ENCODE measurements at places on chromosomes 7 and 10. TPM values are rescaled to one million over a fixed set of nuclear protein-coding genes. Genes with fewer than 3 reads are reported as not detected.
A peak's percentile ranks its signal among the peaks of the same experiment; 100 is the strongest.

FKBP6 gene
- total RNA-seq = not detected

CPN1 gene
- total RNA-seq = not detected

SHH gene
- not detected for total RNA-seq

DNA sequence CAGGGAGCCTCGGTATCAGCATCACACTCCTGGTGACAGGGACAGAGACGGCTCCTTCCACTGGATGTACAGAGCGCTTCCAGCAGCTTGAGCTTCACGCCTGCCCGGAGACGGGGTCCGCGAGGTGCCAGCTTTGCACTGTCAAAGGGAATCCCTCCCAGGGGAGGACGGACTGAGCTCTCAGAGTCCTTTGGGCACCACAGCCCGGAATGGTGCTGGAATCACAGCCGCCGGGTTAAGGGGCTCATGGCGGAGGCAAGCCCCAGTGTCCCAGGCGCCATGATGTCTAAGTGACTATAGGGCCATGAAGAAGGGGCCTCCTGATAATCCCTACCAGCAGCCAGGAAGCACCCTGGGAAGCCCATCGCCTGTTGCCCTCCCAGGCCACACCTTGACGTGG is 41.4 kb downstream of the PTPRN2 start:
- no peak overlapping the region for H3K27ac ChIP-seq
- H3K4me1 ChIP-seq = peaks cover 8% of the 10 kb centered on the region
- no peak for DNase-seq
- peaks cover 2% of the 10 kb centered on the region for H3K36me3 ChIP-seq
- no peak overlapping the region for H3K4me3 ChIP-seq

DNA sequence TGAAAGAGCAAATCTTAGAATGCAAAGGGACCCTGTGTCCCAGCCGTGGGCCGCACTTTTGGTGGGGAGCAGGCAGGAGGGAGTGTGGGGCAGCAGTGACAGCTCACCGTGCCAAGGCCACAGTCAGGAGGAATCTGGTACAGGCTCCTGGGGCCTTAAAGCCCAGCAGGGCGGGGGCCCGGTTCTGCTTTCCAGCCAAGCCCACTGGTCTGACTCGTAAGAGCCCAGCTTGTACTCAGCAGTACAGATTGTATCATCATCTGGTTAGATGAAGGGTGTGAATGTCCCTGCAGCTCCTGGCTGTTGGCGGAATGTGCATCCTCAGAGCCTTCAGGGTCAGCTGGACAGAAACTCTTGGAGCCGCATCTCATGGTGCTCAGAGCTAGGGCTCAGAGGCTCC is 30.5 kb upstream of the TRIM8 start:
- peak overlapping the region; percentile 96 for H3K27ac ChIP-seq
- H3K4me3 ChIP-seq = no peak overlapping the region
- H3K36me3 ChIP-seq = no peaks in the 10 kb centered on the region
- no peak for DNase-seq
- peaks cover 28% of the 10 kb centered on the region for H3K4me1 ChIP-seq

DNA sequence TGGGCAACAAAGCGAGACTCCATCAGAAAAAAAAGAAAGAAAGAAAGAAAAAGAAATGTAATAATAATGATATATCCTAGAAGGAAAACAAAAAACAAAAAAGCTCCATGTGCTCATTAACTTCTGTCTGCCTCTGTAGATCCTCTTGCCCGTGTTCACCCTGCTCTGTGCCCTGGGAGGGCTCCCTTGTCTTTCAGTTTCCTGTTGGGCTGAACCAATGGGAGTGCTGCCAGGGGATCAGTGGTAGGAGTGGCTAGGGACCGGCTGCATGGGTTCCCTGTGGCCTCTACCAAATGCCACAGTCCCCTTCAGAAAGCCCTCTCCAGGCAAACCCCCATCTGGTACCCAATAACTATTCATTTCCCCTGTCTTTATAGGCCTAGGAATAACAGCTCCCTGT is 51.8 kb upstream of the PARD3 start:
- no peaks in the 10 kb centered on the region for H3K36me3 ChIP-seq
- no peaks in the 10 kb centered on the region for H3K4me1 ChIP-seq
- H3K27ac ChIP-seq = no peak overlapping the region
- H3K4me3 ChIP-seq = no peak overlapping the region

AASS gene
- total RNA-seq = 1.6 TPM

GRCh38 chr10:86313621-86314041 is 53.0 kb downstream of the GRID1 start:
- no peak for DNase-seq
- H3K27ac ChIP-seq = no peak overlapping the region
- H3K4me3 ChIP-seq = no peak overlapping the region
- peaks cover 3% of the 10 kb centered on the region for H3K36me3 ChIP-seq
- no peaks in the 10 kb centered on the region for H3K4me1 ChIP-seq

SPAM1 gene
- total RNA-seq = not detected

- no peak overlapping the region for H3K27ac ChIP-seq
- H3K36me3 ChIP-seq = no peaks in the 10 kb centered on the region
- H3K4me1 ChIP-seq = peaks cover 2% of the 10 kb centered on the region
Measured at GRCh38 chr10:31768467-31768866, 160.2 kb downstream of the ARHGAP12 start.

DNA sequence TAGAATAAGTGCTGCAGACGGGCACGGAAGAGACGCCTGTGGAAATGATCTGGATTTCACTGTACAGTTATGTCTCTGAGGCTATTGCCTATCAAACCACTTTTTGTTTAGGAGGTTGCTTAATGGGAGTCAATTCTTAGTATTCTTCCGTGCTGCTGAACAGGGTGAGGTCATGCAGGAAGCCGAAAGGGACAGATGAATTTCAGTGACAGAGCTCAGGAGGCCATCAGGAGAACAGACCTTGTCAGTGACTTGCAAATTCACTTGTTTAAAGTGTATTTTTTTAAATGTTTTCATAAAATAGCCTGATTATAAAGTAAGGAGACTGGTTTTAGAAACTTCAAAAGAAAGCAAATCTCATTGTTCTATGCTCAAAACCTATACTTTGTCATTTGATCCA is 58.9 kb downstream of the XRCC2 start:
- H3K4me1 ChIP-seq = no peaks in the 10 kb centered on the region
- no peak overlapping the region for H3K27ac ChIP-seq
- H3K36me3 ChIP-seq = no peaks in the 10 kb centered on the region
- H3K4me3 ChIP-seq = no peak overlapping the region
- DNase-seq = no peak

GRCh38 chr7:26964156-26964808 is 99.9 kb upstream of the SKAP2 start:
- H3K27ac ChIP-seq = no peak overlapping the region
- DNase-seq = no peak
- peaks cover 6% of the 10 kb centered on the region for H3K4me1 ChIP-seq
- no peak overlapping the region for H3K4me3 ChIP-seq
- no peaks in the 10 kb centered on the region for H3K36me3 ChIP-seq
- H3K27me3 ChIP-seq = peaks cover 6% of the 10 kb centered on the region

DNA sequence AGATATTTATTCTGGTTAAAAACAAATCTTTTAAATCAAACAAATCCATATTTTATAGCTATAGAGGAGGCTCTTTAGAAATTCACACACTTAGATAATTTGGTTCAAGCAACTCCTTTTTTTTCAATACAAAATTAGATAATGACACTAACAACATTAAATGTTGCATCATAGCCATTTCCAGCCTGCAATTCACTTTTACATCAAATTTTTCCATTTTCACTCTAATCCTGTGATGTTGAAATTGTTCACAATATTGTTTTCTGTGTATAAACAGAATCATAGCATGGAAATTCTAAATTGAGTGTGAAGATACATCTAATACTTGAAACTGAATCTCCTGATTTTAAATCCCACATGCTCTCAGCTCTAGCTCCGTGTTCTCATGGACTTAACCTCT is 482.6 kb downstream of the INHBA start:
- no peak overlapping the region for H3K27ac ChIP-seq
- no peaks in the 10 kb centered on the region for H3K27me3 ChIP-seq
- H3K4me1 ChIP-seq = no peaks in the 10 kb centered on the region
- H3K4me3 ChIP-seq = no peak overlapping the region
- no peak for DNase-seq
- H3K36me3 ChIP-seq = no peaks in the 10 kb centered on the region

- H3K36me3 ChIP-seq = no peaks in the 10 kb centered on the region
- DNase-seq = no peak
- no peak overlapping the region for H3K4me3 ChIP-seq
Measured at GRCh38 chr7:22129166-22129565, 183.5 kb upstream of the CDCA7L start.

GRCh38 chr10:32199714-32200394 is 143.6 kb upstream of the KIF5B start:
- H3K27me3 ChIP-seq = no peaks in the 10 kb centered on the region
- H3K4me3 ChIP-seq = no peak overlapping the region
- peaks cover 5% of the 10 kb centered on the region for H3K4me1 ChIP-seq
- DNase-seq = no peak
- H3K27ac ChIP-seq = no peak overlapping the region
- H3K36me3 ChIP-seq = no peaks in the 10 kb centered on the region

DNA sequence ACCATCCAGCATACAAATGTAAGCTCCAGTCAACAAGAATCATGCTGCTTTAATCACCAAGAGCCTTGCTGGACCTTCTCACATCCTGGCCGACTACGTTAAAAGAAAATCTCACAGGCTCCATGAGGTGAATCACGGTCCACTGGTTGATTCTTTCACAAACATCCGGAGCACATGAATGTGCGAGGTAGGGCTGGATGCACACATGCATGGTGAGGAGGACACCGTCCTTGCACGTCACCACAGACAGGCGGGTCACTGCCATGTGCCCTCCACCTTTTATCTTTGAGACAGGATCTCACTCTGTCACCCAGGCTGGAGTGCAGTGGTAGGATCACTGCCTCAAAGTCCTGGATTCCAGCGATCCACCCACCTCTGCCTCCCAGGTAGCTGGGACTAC is 265.1 kb downstream of the PARD3 start:
- no peak overlapping the region for H3K27ac ChIP-seq
- H3K36me3 ChIP-seq = peaks cover 2% of the 10 kb centered on the region
- H3K4me3 ChIP-seq = no peak overlapping the region
- no peak for DNase-seq
- no peaks in the 10 kb centered on the region for H3K27me3 ChIP-seq

GRCh38 chr10:110269374-110270318 is 35.1 kb downstream of the SMNDC1 start:
- H3K27ac ChIP-seq = peak overlapping the region; percentile 92
- peak overlapping the region; percentile 91 for H3K4me3 ChIP-seq
- peaks cover 2% of the 10 kb centered on the region for H3K36me3 ChIP-seq
- H3K4me1 ChIP-seq = peaks cover 38% of the 10 kb centered on the region
- no peak for DNase-seq

DNA sequence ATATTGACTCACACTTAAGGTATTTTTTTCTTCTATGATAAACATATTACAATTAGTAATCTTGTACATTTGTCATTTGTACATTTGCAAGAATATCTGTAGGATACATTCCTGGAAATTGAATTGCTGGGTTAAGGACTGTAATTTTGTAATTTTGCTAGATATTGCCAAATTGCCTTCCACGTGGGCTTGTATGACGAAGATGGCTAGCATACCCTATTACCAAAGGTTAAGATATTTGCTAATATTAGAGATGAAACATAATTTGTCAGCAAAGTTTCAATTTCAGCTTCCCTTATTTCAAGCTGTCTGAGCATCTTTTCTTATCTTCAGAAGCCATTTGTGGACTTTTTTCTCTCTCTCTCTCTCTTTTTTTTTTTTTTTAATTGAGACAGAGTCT is 1.0 kb upstream of the LYZL2 start:
- peaks cover 34% of the 10 kb centered on the region for H3K27me3 ChIP-seq
- H3K4me3 ChIP-seq = no peak overlapping the region
- DNase-seq = no peak
- H3K36me3 ChIP-seq = no peaks in the 10 kb centered on the region

- no peak overlapping the region for H3K4me3 ChIP-seq
- DNase-seq = no peak
- peaks cover 12% of the 10 kb centered on the region for H3K4me1 ChIP-seq
Measured at GRCh38 chr10:89236226-89236797, 15.3 kb downstream of the LIPA start.

GRID1 gene
- total RNA-seq = not detected

DNA sequence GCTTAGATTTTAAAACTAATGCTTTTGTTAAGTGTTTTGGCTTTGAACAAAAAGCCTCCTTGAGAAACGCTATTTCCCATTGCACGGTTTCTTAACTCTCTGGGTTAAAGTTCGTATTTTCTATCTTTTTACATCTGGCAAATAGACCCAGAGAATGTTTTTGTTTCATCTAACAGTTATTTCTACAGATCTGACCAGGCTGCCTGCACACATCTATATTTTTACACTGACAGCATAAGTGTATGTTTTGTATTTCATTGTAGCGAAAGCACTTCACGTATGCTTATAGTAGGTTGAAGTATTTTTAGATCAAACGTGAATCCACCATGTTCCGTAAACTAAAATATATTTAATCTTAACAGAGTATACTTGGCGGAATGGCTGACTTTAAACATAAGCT is 477.3 kb downstream of the SDK1 start:
- H3K27ac ChIP-seq = no peak overlapping the region
- H3K36me3 ChIP-seq = peaks cover 2% of the 10 kb centered on the region
- no peak overlapping the region for H3K4me3 ChIP-seq
- peaks cover 43% of the 10 kb centered on the region for H3K27me3 ChIP-seq
- H3K4me1 ChIP-seq = no peaks in the 10 kb centered on the region
- no peak for DNase-seq

DNA sequence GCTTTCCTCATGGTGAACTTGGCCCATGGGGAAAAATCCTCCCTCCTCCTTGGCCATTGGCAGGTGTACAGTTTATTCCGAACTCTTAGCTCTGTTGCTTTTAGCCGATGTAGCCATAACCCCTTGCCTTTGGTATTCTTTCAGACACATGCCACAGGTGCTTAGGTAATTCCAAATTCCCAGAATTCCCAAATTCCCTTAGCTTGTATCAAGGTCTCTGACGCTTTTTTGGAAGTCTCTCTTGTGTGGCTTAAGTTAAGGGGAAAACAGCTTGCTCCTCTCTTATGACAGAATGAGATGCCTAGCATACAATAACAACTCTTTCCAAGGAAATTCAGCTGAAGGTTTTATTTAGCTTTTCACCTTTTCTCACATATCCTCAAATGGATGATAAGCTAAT is 68.0 kb downstream of the SUGCT start:
- peaks cover under 1% of the 10 kb centered on the region for H3K36me3 ChIP-seq
- peaks cover 27% of the 10 kb centered on the region for H3K27me3 ChIP-seq
- no peak for DNase-seq
- H3K4me3 ChIP-seq = no peak overlapping the region

TMEM236 gene
- total RNA-seq = not detected

UPF2 gene
- total RNA-seq = 24.7 TPM

GRCh38 chr10:29559996-29560395 is 74.8 kb downstream of the SVIL start:
- no peak overlapping the region for H3K4me3 ChIP-seq
- peaks cover 3% of the 10 kb centered on the region for H3K36me3 ChIP-seq
- H3K4me1 ChIP-seq = no peaks in the 10 kb centered on the region
- DNase-seq = no peak
- H3K27me3 ChIP-seq = no peaks in the 10 kb centered on the region

DNA sequence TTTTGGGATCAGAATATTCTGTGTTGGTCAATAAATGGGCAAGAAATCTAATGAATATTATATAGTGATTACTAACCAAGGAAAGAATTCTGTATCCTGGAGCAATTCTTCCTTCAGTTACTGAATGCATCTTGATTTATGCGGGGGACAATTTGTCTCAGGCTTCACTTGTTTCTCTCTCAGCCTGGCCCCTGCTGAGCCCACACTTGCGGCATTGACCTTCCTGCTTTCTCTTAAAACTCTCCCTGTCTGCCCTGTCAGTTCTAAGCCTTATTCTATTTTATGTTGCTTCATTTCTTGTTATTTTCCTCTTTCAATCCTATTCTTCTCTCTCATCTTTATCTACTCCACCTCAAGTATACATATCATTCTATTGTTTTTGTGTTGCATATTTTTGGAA is 122.1 kb upstream of the TPK1 start:
- H3K4me3 ChIP-seq = no peak overlapping the region
- DNase-seq = no peak
- H3K27me3 ChIP-seq = no peaks in the 10 kb centered on the region
- H3K4me1 ChIP-seq = no peaks in the 10 kb centered on the region
- H3K27ac ChIP-seq = no peak overlapping the region
- H3K36me3 ChIP-seq = no peaks in the 10 kb centered on the region

All from T-helper 17 cell (primary cell).